ENCODE measurements at places on chromosomes 6 and 20.

DNA sequence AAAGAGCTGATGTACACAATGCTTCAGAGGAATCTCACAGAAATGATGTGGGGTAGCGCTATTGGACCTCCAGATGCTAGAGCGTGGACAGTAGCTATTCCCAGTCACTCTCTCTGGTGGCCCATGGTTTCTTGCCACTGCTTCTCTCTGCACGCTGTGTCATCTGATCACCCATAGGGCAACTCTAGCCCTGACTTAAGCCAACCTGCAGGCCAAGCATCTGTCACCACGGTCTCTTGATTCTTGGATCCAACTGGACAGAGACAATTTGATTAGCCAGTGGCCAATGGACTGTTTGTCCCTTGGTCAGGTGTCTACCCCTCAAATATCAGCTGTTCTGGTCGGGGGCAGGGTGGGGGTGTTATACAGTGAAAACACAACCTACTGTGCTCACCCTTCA, 42.4 kb upstream of the TRAF3IP2 start:
- DNase-seq, result no peak

- DNase-seq, result no peak
These were observed 3.7 kb upstream of the PMEPA1 start for GRCh38 chr20:57713505-57713903.

DNA sequence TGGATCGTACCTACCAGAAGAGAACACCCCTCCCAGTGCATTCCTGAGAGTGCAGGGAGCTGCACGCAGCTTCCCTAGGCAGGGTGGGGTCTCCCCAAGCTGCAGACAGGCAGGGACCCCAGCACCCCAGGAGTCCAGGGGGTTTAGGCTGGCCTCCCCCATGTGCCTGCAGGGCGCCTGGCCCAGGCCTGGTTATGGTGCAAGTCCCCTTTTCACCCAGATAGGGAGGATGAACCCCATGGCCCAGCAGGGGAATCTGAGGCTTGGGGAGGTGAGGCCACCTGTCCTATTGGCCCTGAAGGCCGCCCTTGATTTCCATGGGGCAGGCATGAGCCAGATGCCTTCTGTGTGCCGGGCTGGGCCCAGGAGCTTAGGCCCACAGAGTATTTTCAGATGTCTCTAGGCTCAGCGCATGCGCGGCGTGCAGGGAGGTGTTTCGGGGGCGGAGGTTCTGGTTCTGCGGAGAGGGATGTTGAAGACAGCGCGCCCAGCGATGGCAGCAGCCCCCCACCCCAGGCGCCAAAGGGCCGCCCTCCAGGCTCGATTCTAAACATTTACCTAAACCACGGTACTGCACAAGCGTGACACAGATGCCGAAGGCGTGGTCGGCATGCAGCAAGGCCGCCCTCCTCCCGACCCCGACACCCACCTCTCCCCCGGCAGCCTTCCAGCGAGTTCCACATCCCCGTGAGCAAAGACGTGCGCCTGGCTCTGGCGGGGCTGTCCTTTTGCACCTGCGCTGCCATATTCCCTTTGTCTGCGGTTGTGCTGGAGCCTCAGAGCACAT, 29.4 kb downstream of the COL20A1 start:
- DNase-seq, result no peak

- no peak for DNase-seq
These were observed 3.7 kb downstream of the AK9 start for GRCh38 chr6:109687271-109687761.

- no peak for DNase-seq
These were observed 111.5 kb downstream of the PRND start for GRCh38 chr20:4833074-4833728.

All from CD4-positive, alpha-beta T cell treated with Interleukin-6 for 4 hours (primary cell).